Heart right ventricle (tissue), 16 donors: ENCODE measurements at places on chromosomes 16 and 17. TPM values are rescaled to one million over a fixed set of nuclear protein-coding genes. Genes with fewer than 3 reads are reported as not detected.

FBXW10 gene
- total RNA-seq = 0.10 TPM

TBC1D3K gene
- not detected for total RNA-seq

PPP1R1B gene
- 0.63 TPM for total RNA-seq

TRIM72 gene
- 0.61 TPM for total RNA-seq

DNA sequence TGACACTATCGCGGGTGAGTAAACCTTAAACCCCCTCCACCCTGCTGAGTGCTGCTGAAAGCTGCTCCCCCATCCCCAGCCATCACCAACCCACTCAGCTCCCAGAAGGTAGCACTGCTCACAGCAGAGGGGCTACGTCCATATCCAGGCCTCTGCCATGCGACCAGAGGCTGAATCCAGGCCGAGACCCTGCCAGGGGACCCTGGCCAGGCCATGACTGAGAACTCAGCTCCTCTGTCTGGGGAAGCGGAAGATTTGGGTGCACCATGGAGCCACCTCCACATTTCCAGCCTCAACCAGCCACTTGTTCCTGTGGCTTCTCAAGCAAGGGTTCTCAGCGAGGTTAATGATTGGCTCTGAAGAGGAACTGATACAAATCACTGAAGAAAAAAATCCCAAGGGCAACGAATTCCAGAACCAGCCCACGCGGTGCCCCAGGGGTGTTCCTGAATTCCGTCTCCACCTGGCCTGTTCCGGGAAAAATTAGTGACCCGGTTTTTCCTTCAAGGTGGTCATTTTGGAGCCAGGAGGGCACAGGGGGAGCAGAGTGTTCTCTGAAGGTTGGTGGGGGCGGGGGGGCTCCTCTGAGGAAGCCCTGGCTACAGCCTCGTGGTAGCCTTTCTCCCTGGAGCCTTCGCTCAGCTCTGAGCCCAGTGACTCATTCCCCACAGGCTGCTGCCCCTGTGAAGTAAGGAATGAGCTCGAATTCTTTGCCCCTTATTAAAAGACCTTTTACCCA lies 9.3 kb upstream of the SLC16A5 start:
- no peak for DNase-seq

DNA sequence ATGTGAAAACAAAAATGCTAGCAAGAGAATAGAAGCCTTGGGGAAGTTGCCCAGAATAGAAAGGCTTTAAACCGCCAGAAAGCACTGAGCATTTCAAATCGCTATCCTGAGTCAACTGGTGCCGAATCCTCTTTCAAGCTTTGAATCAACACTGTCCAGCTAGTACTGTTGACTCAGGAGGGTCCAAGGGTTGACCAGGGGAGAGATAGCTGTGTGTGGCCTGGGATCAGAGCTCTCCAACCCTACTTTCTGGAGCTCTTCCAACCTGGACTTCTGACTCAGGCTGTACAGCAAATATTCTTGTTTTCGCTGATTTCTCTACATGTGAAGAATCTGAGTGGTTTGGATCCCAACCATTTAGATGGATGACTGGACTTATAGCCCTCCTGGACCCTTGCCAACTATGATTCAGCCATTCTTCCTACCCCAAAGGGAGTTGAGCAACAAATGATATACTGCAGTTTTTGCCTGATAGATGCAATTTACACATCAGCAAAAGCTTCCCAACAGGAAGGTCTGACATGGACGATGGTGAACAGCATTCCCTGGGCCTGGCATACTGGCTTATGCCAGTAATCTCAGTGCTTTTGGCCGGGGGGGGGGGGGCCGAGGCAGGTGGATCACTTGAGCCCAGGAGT lies 154.0 kb upstream of the SDK2 start:
- DNase-seq = no peak

DNA sequence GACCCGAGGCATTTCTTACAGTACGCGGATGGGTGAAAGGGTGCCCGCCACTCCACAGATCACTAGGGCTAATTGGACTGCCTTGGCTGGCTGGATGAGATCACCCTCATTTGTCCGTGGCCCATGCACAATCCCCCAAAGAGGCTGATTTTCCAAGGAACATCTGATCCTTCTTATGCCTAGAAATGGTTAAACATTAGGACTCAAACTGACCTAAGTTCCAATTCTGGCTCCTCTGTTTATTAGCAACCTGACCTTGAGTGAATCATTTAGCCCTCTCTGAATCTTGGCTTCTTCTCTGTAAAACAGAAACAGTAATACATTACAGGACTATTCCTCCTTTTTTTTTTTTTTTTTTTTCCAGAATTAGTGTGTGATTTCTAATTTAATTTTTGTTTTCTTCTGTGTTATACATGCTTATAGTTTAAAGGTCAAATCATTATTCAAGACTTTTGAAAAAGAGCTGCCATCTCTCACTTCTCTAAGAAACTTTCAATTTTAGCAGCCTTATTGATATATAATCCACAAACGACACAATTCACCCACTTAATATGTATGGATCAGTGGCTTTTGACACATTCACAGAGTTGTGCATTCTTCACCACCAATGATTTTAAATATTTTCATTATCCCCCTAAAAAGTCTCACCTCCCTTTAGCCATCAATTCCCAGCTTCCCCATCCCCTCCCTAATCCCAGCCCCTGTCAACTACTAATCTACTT lies 45.4 kb upstream of the TMEM132E start:
- DNase-seq = no peak

DNA sequence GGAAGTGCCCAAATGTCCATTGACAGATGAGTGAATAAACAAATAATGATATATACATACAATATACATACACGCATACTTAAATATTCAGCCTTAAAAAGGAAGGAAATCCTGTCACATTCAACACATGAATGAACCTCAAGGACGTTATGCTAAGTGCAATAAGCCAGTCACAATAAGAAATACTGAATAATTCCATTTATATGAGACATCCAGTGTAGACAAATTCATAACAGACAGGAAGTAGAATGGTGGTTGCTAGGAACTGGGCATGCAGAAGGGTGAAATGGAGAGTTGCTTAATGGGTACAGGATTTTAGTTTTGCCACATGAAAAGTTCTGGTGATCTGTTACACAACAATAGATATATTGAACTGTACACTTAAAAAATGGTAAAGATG lies 8.8 kb upstream of the ITGB4 start:
- DNase-seq = no peak

DNA sequence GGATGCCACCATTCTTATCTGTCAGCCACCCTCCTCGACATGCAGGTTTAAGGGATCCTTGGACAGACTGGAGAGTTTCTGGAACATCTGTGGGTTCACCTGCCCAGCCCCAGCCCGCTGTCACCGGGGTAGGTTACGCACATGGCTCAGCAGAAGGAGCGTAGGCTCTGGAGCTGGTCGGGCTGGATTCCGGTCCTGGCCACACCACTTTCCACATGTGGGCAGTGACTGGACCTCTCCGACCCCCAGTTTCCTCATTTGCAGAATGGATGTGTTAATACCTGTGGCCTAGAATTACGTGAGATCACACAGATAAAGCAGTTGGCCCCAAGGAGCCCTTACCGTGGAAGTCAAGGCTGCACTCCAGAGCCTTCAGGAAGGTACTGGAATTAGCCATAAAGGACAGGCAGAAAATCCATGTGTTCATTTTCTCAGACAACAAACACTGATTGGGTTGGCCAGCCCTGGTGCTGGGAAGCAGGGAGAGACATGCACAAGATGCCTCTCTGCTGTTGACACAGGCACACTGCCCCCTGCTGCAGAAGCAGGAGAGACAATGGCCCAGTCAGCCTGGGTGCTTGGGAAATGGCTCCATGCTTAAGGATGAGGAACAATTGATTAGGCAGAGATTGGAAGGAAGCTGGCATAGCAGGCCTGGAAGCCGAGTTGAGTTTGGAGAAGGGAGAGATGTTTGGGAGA lies 58.8 kb downstream of the SF3B3 start:
- DNase-seq = no peak

DNA sequence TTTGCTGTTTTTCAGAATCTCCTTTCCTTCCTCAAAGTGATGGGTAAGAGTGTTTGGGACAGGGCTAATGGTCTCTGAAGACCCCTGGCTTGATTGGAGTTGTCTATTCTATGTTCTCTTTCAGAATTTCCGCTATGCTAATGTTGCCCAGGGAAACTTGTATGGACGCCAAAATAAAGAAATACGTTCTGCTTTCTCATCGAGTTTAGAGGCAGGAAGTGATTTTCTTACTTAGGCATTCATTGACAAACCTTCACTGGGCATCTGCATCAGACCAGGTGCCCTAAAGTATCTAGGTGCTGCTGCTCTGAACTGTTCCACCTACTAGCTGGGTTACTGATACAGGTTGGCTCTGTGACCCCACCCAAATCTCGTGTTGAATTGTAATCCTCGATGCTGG lies 787.9 kb upstream of the EEF2KMT start:
- no peak for DNase-seq
